ENCODE measurements at places on chromosomes 7 and 10.
A peak's percentile ranks its signal among the peaks of the same experiment; 100 is the strongest.

DNA sequence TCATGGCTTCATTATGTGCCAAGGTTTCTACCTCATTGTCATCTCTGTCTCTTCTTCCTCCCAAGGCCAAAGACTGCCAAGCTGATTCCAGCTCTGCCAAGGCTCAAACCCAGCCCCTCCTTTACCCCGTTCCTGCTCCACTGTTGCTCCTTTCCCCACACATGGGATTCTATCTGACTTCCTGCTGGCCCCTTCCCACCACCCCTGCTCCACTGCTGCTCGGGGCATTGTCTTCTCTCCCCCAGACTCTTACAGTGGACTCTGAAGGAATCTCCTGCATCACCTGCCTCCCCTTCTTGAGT lies 86.3 kb downstream of the COBL start:
- no peak for DNase-seq

- DNase-seq, result peak; percentile 7
Observed at GRCh38 chr7:20595971-20596370, 19.5 kb upstream of the ABCB5 start.

DNA sequence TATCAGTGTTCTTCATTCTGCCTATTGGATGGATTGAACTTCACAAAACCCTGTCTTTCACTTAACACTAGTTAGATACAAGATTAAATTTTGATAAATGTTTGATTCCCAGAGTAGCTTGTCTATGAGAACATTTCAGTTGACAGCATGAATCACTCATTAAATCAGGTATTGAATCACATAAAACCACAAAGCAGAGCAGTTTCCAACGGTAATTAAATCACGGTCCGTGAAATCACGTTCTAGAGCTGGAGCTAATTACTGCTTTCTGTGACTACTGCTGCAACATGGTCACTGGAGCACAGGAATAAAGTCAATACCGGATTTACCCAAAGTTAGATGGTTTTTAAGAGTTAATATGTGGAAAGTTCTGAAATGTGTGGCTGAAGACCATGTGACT lies 257.8 kb upstream of the PCDH15 start:
- DNase-seq, result no peak

DNA sequence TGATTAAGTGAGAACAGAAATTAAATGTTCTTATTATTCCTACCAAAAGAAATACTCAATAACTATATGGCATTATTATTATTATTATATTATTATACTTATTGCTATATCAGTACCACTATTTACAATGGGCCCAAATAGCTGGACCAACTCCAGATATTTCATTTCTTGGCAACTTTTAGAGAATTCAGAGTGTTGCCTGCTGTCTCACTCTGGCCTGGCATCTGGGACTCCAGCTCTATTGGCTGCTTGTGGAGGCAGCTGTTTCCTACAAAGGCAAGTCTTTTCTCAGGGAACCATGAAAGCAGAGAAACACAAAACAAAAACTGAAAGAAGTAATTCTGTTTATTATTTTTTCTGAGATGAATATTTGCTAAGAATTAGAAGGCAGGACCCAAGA lies 105.1 kb upstream of the SORCS1 start:
- no peak for DNase-seq

All from fibroblast of skin of back (primary cell).